ENCODE measurements at places on chromosomes 4 and X.
A peak's percentile ranks its signal among the peaks of the same experiment; 100 is the strongest.

DNA sequence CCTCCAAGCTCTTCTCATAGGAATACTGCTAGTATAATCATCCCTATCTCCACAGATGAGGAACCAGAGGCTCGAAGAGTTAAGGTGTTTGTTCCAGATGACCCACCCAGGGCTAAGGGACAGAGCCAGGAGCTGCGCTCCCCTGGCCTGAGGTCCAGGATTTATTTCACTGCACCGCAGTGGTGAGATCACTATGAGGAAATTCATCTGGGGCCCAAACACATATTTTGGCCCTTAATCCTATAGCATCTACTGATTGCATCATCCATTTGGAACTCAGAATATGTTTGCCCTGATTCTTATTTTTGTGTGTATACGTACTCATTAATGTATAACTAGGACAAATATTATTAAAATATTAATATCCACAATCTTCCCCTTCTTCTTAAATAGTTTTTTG, 100.1 kb upstream of the RBPJ start:
- DNase-seq = no peak

- DNase-seq = no peak
Measured at GRCh38 chr4:2399631-2400190, 18.7 kb downstream of the ZFYVE28 start.

GRCh38 chrX:97743014-97743413, 859.3 kb downstream of the RPA4 start:
- no peak for DNase-seq

DNA sequence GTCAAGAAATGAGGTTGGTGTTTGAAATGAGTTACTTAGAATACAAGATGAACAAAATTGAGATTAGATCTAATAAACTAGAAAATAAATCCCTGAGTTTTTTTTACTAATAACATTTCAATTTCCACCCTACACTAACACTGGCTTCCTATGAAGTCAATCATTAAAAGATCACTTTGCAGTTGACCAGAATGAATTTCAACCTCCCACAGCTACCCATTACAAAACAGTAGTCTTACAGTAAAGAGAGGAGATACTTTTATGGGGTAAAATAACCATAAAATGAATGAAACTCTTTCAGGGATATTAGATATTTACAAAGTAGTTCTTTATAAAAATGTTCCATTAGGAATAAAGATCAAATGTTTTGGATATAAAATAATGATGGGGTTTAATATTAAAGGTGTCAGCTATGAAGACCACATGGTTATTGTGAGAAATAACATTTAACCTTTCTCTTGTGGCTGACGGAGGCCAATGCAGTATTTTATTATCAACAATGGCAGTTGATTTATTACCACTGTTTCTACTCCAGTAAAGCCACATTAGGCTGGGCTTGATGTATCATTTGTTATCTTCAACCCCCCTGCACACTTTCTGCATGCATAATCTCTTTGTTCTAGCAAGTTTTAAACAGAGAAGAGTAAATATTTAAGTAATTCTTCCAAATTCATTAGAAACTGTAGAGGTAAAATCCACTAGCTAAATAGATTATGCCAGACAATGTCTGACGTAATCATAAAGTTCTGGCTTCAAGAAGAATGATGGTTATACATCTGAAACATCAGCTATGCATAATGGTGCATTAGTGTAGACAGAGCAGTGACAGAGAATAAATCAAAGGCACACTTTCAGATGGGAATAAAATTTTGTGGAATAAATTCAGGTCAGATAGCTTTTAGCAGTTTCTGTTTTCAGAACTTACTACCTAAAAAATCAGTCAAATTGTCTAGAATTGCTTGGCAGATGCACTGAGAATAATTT, 516.6 kb downstream of the PCDH18 start:
- no peak for DNase-seq

GRCh38 chrX:11757719-11758399, at the start of gene MSL3:
TSS of gene MSL3 (plus strand) at chrX:11758237. CDS start at chrX:11758264, 27 bp downstream.
- DNase-seq = peak; percentile 83

- DNase-seq = no peak
Measured at GRCh38 chr4:147050356-147050765, 104.7 kb upstream of the TTC29 start.

GRCh38 chr4:1900087-1900433, 28.9 kb downstream of the NSD2 start:
- no peak for DNase-seq

- no peak for DNase-seq
Measured at GRCh38 chr4:15659768-15660570, 4.8 kb upstream of the FBXL5 start.

DNA sequence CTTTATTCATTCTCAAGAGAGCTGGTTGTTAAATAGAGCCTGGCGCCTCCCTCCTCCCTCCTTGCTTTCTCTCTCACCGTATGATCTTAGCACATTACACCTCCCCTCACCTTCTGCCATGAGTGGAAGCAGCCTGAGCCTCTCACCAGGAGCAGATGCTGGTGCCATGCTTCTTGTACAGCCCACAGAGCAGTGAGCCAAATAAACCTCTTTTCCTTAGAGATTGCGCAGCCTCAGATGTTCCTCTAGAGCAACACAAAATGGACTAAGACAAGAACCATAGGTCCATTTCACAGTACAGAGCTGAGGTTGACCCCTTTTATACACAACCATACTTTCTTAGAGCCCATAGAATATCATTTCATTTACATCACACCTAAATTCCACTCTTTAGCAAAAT, 10.1 kb upstream of the TMEM144 start:
- no peak for DNase-seq

DNA sequence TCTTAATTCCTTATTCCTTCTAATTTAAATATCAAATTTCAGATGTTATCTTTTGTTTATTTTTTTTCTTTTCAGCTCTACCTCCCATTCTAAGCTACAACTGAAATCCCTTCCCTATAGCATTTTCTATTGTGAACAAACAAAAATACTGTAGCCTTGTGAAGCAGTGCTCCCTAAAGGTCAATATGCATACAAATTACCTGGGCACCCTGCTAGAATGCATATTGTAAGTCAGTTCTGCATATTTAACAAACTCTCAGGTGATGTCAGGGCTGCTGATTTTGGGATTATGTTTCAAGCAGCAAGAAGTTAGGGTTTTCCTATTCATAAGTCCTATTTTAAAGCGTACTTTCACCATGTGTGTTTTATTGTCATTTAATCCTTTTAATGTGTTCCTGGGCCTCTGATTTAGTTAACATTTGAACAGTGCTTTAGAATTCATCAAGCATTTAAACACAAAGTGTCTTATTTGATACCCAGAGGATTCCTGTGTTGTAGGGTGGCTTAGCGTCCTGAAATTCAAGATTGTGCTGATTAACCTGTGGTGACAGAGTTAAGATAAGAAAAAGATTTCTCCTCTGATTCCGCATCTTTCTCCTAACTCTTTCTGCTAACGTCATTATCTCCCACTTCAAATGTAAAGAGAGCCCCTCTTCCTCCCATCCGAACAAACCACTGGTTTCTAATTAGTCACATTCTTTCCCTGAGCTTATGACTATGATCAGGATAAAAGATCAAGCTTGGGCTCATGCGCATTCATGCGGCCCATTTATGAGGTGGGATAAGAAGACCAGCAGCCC, 221.3 kb downstream of the ANK2 start:
- DNase-seq = no peak

DNA sequence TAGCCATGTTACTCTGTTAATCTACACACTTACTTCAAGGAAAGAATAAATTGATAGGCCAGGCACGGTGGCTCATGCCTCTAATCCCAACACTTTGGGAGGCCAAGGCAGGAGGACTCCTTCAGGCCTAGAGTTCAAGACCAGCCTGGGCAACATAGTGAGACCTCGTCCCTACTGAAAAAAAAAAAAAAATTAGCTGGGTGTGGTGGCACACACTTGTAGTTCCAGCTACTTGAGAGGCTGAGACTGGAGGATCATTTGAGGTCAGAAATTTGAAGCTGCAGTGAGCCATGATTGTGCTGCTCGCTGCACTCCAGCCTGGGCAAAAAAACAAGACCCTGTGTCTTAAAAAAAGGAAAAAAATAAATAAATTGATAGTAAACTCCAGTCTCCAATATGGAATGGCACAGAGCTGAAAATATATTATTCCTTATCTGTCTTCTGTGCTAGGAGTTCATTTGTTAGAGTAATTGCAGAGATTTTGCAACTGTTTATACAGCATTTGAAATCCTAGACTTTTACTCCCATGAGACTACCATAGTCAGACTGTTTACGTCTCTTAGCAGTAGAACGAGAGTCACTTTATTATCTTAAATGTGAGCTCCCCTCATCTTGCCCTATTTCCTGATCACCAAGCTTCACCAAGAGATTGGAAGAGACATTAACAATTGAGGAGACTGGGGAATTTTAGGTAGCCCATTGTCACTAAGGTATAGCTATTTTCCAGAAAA, 18.8 kb upstream of the TMEM131L start:
- no peak for DNase-seq

DNA sequence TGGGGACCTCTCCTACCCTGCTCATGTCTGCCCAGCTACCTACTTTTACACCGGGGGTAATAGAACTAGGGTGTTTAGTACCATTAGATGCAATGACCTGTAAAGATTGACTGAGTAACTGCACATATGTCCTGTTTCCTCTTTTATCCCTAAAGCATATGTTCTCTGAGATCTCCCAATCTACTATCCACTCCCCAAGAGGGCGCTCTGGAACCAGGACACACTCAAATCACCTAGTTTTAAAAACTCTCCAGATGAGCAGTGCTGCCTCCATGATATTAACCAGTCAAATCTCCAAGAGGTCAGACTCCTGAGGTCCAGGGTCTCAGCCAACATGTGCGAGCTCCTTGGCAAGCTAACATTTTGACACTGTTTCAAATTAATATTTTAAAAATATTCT, 87.0 kb upstream of the TSPAN5 start:
- no peak for DNase-seq

DNA sequence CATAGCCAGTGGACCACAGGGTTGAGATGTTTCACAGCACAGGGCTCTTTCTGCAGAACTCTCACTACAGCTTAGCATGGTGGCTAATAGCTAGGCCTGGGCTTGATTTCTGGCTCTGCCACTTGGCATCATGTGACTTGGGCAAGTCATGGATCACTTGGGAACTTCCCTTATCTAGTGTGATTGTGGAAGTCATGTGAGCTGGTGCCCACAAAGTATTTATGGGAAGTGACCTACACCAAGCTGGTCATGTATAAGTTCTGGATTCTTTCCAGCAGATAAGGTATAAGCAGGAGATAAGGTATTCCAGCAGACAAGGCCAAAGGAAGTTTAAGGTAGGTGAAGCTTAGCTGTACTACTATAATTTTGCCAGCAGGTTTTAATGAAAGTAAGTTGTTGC, 61.0 kb downstream of the REELD1 start:
- no peak for DNase-seq

- no peak for DNase-seq
Measured at GRCh38 chrX:69207216-69207615, 42.0 kb upstream of the PJA1 start.

DNA sequence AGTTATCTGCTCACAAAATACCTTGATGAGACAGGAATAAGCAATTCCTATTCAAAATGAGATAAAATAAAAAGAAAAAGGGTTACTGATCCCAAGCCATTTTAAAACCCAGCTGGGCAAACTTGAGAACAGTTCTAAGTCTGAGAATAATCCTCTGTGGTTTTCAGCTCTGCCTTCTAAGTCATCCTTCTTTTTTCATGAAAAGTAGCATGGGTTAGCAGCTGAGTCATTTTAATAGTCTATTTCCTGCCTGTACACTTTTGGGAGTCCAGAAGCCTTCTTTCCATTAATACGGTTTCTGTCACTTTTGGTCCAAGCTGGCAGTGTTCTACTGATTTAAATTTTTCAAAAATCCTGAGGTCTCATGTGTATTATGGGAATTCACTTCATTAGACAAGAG, 374.3 kb downstream of the IQCM start:
- DNase-seq = no peak

DNA sequence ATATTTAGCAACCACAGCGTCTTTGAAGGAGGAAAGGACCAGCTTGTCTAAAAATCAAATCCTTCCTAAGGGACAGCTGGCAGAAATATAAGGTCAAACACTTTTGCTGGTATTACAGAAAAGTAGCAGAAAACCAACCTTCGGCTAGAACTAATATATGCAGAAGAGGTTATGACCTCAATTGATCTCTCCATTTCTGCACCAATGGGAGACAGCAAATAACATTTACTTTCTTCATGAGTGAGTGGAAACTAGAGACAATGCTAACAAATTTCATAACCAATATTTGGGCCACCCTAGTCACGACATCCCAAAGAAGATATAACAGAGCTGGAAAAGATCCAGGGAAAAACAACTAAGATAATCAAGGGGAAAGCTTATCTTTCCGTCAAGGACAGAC, 247.0 kb upstream of the FTHL17 start:
- no peak for DNase-seq

DNA sequence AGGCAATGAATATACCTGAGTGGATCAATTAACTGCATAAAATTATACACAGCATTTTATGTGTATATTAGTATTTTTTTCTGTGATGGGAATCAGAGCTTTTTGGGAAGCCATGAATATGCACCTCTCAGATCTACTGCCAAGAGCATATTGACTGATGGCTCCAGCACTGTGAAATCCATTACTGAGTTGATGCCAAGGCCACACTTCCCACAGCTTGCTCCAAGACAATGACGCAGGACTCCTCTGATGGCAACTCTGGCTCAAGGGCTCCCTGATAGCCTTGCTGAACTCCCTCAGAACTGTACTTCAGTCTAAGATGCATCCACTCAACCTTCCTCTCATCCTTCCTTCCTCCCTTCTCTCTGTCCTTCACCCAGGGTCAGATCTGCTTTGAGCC, 82.7 kb downstream of the OTC start:
- no peak for DNase-seq

GRCh38 chr4:45646885-45647590, 476.8 kb downstream of the GABRG1 start:
- no peak for DNase-seq

DNA sequence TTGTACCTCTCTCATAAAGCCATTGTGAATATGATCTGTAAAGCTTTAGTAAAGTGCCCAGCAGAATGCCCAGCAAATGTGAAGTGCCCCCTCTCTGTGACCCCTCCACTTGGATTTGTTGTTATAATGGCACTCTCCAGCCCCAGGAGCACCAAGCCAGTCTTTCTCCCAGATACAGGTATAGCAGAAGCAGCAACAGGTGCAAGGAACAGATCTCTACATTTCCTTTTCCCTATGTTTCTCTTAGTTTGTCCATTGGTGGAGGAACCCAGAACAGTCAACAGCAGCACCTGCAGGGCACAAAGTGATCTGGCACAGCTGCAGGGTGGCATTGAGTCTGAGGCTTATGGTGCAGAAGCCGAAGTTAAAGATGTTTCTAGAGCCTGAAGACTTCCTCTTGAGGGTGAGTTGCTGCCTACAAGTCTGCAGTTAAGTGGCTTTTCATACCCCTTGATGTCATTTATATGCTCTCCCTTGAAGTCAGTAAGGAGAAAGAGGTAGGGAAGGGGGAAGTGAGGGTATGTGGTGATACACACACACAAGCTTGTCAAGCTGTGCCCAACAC, 16.1 kb upstream of the CXCL3 start:
- DNase-seq = no peak

- peak; percentile 63 for DNase-seq
Measured at GRCh38 chrX:3548765-3549391, 164.6 kb downstream of the PRKX start.

GRCh38 chr4:165331359-165331758, 3.9 kb downstream of the MSMO1 start:
- DNase-seq = no peak

GRCh38 chrX:68989865-68990606, 161.2 kb downstream of the EFNB1 start:
- peak; percentile 90 for DNase-seq
